ENCODE measurements at places on chromosomes 1 and 21.

GRCh38 chr1:6260961-6261614, at the start of gene GPR153:
TSS of gene GPR153 (minus strand) at chr1:6261098. CDS start at chr1:6254905, 6,193 bp downstream.
- peak; percentile 59 for DNase-seq

GRCh38 chr1:97123717-97124431, 402.3 kb downstream of the PTBP2 start:
- DNase-seq: peak; percentile 59

GRCh38 chr1:241834733-241835377, 13.1 kb upstream of the EXO1 start:
- peak; percentile 56 for DNase-seq

DNA sequence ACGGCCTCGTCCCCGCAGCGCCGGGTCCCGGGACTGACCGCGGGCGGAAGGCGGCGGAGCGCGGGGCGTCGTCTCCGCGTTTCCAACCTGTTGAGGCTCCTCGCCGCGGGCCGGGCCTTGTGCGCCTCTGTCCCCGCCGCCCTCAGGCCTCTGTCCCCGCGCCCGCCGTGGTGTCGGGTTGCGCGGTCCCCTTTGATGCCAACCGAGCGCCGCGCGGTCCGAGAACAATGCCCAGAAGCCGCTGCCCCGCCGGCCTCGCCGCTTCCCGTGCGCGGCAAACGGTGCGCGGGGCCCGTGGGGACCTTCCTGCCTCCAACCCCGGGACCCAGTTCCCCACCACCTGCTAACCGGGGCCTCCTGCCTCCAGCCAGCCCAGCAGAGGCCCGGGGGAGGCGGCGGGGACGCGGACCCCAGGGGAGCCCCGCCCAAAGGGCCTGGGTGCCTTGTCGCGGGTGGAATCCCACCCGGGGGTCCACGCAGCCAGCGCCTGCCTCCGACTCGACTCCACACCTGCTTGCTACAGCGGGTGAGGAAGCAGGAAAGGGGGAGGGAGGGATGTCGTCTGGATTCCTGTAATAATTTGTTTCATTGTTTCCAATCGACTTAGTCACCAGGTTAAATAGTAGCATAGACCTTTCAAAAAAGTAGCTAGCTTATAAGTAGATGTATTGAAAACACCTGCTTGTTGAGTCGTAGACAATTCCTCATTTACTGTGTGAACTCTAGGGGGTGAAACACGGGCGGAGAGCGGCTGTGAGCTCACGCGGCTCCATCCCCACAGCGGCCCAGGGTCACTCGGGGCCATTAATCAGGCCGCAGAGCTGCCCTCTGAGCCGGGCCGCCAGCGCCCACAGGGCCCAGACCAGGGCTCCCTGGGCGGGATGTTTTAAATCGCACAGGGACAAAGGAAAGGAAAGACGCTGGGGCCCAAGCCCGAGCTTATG, 1.1 kb downstream of the COL18A1 start:
- no peak for DNase-seq

DNA sequence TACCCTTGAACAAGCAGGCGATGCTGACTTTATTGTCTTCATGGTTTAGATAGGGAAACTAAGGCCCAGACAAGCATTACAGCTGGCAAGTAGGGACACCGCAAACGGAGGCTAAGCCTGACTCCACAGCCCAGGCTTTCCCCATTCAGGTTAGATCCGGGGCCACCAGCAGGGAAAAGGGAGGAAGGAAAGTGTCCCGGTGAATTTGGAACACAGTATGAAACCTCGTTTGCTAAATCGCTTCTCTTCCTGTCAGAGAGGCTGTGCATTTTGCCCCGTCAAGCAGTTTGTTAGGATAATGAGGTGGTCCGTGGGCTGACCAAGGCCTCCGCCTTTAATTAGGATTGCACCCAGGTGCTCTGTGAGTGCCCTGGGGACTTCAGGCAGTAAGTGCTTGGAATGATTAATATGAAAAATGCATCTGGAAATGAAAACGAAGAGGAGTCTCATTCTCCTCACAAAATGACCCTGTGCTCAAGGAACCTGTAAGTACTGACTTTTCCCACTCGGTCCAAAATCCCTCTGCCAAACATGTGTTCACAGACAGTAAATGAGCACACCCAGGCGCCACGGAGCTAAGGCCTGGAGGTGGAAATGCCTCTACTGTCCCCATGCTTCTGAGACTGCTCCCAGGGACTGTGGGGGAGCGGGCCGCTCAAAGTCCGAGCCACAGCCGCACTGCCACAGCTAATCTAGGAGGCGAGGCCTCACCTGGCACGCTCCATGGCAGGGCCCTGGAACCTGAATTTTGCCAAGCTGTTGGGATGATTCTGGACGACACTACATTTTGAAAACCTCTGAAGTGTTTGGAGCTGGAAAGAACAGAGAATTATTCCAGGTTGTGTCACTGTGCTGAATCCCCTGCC, 234.1 kb downstream of the SDCCAG8 start:
- DNase-seq: no peak

GRCh38 chr1:170415710-170416372, 116.1 kb upstream of the GORAB start:
- no peak for DNase-seq

- peak; percentile 75 for DNase-seq
Measured at GRCh38 chr1:63693944-63694571, 79.8 kb upstream of the ROR1 start.

DNA sequence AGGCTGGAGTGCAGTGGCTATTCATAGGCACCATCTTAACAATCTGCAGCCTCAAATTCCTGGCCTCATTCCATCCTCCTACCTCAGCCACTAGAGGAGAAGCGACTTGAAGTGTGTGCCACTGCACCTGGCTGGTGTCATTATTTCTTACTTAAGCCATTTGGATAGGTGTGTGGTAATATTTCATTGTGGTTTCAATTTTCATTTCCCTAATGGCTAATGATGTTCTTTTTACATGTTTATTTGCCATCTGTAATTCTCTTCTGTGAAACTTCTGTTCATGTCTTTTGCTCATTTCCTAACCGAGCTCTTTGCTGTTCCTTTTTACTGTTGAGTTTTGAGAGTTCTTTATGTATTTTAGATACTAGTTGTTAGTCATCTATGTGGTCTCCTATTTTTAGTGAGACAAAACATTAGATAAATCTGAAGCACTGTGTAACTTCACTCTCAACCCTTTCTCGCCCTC, 66.8 kb downstream of the SLC27A3 start:
- no peak for DNase-seq

- peak; percentile 64 for DNase-seq
Measured at GRCh38 chr1:235866205-235866912, at the start of gene LYST. TSS of gene LYST (minus strand) at chr1:235866906. CDS start at chr1:235830417, 36,489 bp downstream.

DNA sequence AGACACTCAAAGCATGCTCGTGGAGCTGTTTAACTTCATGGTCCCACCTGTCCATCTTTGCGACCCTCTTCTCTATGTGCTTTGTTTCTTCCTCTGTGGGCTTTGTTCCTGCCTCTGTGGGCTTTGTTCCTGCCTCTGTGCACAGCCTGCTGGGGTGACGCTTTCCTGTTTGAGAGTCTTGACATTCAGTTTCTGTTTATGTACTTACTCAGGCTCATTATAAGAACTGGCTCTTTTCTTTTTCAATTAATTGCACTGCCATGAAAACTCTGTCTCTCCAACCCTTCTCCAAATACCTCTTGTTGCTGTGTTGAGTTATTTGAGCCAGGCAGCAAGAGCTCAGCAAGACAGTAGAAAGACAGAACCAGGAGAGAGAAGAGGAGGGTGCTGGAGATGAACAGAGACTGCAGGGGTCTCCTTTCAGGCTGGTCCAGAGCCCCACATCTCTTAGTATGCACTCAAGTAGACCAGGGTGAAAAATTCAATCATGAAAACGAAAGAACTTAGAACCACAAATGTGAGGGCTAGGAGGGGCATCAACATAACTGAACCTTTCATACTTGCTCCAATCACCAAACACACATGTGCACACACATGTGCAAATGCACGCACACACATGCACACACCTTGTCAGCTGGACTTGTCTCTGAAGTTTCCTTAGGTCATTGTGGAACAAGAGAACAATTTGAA, 88.3 kb upstream of the SGIP1 start:
- DNase-seq: peak; percentile 47

DNA sequence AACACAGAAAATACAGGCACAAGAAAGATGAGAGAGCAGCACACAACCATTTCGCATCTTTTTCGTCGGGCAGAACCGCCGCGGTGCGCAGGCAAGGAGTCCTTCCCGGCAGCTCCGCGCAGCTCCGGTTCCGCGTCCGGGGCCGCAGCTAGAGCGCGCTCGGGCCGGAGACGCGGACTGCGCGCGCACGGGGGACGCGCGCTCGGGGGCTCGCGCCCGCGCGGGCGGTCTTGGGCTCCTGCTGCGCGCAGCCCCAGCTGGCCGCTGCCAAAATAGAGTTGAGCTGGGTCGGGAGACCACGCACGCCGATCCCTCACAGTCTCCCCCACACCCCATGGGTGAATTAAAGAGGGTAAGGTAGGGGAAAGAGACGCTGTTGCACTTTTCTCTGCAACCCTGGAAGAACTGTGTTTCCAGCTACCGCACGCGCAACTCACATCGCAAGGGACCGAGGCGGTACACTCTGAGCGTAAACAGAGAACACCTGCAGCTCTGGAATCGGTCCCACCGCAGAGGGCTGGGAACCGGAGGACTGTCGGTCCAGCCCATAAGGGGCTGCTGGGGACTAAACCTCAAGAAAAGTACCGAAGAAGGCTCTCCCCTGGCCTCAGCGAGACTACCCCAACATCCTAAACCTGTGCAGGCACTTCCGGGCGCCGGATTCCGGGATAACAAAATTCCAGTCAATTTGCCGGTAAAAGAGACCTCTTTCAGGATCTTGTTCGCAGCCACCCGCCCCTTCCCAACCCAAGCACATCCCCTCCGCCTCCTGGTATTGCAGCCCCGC, 1.7 kb downstream of the NR5A2 start:
- peak; percentile 25 for DNase-seq

DNA sequence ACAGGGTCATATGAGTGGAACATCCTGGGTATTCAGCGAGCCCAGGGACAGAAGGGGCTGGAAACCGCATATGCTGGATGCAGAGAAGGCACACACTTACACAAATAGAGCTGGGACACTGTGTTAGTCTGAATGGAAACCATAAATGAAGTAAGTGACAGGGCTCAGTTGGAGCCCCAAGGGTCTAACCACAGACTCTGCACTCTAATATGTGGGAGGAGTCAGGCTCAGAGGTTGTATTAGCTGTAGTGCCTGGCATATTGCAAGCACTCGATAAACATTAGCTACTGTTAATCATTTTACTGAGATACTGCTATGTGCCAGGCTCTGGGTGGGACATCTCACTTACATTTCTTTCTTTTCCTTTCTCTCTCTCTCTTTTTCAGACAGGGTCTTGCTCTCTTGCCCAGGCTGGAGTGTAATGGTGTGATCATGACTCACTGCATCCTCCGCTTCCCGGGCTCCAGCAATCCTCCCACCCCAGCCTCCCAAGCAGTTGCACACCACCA, 6.5 kb upstream of the OLIG1 start:
- DNase-seq: no peak

GRCh38 chr21:46120301-46121285, 22.7 kb downstream of the COL6A2 start:
- DNase-seq: no peak

DNA sequence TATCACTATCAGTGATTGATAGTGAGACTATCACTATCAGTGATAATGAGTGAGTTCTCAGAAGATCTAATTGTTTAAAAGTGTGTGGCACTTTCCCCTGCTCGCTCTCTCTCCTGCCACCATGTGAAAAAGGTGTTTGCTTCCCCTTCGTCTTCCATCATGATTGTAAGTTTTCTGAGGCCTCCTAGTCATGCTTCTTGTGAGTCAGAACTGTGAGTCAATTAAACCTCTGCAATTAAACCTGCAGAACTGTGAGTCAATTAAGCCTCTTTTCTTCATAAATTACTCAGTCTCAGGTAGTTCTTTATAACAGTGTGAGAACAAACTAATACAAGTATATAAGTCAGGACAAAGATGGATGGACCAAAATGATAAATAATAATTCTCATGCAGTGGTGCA, 7.0 kb upstream of the IL23R start:
- no peak for DNase-seq

GRCh38 chr1:156076609-156077429, 5.4 kb downstream of the MEX3A start:
- DNase-seq: no peak

All from inflammatory macrophage (primary cell).